Activated T-helper 1 cell treated with Interleukin-2 at 50 U/mL for 16 hours (primary cell): ENCODE measurements at places on chromosomes 1 and 21.
A peak's percentile ranks its signal among the peaks of the same experiment; 100 is the strongest.

- DNase-seq = no peak
Observed at GRCh38 chr1:16921391-16922185, at the start of gene CROCC. CROCC (plus strand) TSS chr1:16921931; CDS start chr1:16922019, 88 bp downstream.

DNA sequence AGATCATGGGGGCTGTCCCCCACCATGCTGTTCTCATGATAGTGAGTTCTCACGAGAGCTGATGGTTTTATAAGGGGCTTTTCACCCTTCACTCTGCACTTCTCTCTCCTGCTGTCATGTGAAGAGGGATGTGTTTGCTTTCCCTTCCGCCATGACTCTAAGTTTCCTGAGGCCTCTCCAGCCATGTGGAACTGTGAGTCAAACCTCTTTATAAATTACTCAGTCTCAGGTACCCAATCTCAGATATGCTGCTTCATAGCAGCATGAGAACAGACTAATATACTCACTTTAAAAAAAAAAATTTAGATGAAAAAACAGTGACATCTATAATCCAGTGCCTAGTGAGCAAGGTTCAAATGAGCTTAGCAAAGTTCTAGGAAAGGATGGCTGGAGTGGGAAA is 135.1 kb upstream of the RAB4A start:
- DNase-seq = no peak

DNA sequence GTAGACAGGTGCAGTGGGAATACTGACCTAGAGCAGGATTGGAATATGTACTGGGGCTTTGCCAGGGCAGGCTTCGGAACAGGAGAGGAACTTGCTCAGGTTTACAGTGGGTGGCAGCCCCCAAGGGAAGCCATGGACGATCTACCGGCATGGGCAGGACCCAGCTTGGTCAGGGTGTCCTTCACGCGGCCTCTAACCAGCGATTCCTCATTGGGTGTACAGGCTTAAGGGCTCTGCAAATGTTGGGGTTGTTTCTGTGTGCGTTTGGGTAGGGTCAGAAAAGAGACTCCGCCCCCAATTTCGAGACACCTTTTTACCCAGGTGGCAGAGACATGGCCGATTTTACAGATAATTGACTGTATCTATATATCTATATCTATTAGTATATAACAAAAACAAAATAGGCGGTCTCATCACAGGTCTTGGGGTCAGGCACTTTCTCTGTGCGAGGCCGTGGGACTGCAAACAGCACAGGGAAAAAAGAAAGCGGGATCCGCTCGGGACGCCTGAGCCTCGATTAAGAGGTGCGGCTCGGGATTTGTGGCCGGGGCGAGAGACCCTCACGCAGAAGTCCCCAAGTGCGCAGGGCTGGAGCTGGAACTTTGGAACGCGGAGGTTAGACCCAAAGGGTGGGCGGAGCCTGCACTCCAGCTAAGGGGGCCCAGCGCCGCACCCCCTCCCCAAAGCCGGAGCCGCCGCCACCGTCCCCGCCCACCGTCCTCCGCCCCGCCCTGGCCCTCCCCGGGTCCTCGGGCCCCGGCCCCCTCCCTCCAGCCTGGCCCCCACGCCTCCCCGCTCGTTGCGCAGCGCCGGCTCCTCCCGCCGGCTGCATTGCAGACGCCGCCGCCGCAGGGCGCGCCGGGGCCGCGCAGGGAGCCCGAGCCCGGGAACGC is 67.5 kb upstream of the VAMP3 start:
- DNase-seq = peak; percentile 9

DNA sequence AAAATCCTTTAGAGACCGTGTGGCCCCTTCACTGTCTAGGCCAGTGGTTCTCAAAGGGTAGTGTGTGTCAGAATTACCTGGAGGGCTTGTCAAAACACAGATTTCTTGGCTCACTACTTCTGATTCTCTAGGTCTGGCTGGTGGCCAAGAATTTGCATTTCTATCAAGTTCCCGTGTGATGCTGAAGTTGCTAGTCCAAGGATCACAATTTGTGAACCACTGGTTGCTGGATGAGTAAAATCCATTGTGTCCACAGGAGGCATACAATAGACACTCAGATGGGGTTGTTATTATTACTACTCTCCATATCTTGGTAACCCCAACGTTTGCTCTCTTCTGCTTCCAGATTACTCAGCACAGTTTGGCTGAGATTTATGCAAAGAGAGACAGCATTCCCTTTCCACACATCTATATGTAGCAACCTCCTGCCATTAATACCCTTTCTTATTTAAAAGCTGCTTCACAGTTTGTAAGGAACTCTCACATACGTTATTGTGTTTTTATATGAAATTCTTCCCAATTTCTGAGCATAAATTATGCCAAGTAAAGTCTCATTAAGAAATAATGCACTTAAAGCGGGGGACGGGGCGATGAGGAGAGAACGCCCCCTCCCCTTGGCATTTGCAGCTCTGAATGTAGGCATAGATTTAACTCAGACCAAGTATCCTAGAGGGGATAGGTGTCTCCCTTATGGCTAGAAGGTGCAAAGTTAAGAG is 720 bp upstream of the TMCC2 start:
- no peak for DNase-seq

GRCh38 chr1:162374406-162374805 is 2.2 kb downstream of the SPATA46 start:
- no peak for DNase-seq
